ENCODE measurements at places on chromosomes 13 and 19. TPM values are rescaled to one million over a fixed set of nuclear protein-coding genes. Genes with fewer than 3 reads are reported as not detected.

The C2CD4C gene
- polyA plus RNA-seq = 0.05 TPM

DNA sequence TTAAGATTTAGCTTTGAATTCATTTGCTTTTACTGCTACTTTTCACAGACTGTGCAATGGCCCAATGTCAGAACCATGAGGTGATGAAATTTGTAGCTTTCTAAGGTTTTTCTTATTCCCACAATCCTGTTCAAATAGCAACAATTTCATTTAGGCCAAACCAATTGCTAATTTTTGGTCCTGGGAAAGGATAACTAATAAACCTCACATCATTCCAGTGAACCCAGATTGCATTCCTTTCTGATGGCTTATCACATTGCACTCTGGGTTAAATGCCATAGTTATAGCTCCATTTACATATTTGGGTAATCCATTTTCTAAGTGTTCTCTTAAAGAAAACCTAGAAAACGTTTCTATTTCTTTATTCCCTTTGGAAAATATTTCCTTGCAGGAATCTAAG is 22.9 kb upstream of the POMP start:
- peak; percentile 60 for DNase-seq

GRCh38 chr13:48483575-48483974 is 49.3 kb downstream of the RCBTB2 start:
- DNase-seq = no peak

GRCh38 chr13:41459432-41460073 is 2.2 kb downstream of the RGCC start:
- peak; percentile 72 for DNase-seq

The ZNF208 gene
- polyA plus RNA-seq = 0.34 TPM

DNA sequence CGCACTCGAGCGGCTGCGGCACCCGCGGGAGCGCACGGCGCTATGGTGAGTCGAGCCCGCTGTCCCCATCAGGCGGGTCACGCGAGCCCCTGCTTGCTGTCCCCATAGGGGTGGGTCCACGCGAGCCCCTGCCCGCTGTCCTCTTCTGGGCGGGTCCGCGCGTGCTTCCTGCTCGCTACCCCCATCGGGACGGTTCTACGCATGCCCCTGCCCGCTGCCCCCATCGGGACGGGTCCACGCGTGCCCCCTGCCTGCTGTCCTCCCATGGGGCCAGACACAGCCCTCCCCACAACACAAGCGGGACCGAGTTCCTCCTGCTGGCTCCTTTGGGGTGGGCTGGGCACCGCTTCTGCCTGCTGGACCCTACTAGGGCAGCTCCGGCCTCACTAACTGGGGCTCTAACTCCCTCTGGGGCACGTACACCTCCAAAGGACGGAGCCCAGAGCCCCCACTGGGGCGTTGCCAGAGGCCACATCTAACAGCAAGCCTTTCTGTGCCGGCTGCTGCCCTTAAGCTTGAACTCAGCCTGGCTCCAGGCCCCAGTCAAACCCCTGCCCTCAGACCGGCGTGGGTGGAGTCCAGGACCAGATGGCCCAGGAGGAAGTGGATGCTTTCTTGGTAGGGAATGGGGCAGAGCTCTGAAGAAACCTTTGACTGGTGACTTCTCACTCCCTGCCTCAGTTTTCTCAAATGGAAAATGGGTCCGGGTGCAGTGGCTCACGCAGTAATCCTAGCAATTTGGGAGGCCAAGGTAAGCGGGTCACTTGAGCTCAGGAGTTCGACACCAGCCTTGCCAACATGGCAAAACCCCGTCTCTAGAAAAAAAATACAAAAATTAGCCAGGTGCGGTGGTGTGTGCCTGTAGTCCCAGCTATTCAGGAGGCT is 722 bp downstream of the COLGALT1 start:
- DNase-seq = peak; percentile 45

GRCh38 chr13:111017755-111018459 is 97.2 kb upstream of the ARHGEF7 start:
- DNase-seq = no peak

DNA sequence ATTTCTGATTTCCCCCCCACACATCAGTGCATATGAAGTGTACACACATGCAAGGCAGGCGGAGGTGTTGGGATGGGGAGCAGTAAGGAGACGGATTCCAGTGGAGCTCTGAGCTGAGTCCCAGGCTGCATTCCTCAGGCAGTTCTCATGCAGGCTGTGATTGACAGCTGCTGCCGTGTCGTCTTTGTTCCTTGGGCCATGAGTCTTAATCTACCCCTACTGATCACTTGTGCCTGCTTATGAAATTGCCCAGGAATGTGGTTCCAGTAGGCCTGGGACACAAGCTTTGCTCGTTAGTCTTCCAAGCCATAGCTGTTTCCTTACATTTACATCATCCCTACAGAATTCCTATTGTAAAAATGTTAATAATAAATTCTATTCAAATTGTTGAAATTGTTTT is 1241.9 kb downstream of the UQCRFS1 start:
- DNase-seq = no peak

The HMG20B gene
- 27.3 TPM for polyA plus RNA-seq

- DNase-seq = peak; percentile 100
Measured at GRCh38 chr13:110869805-110870706, 44.8 kb downstream of the ANKRD10 start.

GRCh38 chr13:105432438-105432837 is 1103.0 kb downstream of the EFNB2 start:
- no peak for DNase-seq

- DNase-seq = no peak
Measured at GRCh38 chr19:47539747-47540311, 25.0 kb upstream of the NAPA start.

GRCh38 chr13:49733181-49733951 is 42.1 kb upstream of the EBPL start:
- DNase-seq = peak; percentile 40

The ISYNA1 gene
- 8.3 TPM for polyA plus RNA-seq

DNA sequence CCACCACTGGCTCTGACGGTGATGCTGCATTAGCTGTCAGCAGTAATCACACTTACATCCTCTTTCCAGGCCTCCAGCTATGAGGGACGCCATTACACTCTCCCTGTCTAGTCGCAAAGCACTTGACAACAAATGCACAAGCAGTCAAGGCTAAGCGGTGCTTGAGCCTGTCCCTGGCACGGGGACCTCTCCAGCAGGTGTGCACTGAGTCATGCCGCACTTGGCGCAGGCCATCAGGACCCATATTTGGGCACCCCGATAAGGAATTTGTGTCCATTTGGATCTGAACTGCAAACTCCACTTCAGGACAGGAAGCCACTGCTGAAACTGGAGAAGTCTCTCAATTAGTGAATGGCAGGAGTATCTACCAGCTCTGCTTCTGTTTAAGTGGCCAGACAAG is 301.9 kb upstream of the OBI1 start:
- DNase-seq = no peak

GRCh38 chr13:37539170-37539569 is 59.4 kb downstream of the POSTN start:
- peak; percentile 27 for DNase-seq

DNA sequence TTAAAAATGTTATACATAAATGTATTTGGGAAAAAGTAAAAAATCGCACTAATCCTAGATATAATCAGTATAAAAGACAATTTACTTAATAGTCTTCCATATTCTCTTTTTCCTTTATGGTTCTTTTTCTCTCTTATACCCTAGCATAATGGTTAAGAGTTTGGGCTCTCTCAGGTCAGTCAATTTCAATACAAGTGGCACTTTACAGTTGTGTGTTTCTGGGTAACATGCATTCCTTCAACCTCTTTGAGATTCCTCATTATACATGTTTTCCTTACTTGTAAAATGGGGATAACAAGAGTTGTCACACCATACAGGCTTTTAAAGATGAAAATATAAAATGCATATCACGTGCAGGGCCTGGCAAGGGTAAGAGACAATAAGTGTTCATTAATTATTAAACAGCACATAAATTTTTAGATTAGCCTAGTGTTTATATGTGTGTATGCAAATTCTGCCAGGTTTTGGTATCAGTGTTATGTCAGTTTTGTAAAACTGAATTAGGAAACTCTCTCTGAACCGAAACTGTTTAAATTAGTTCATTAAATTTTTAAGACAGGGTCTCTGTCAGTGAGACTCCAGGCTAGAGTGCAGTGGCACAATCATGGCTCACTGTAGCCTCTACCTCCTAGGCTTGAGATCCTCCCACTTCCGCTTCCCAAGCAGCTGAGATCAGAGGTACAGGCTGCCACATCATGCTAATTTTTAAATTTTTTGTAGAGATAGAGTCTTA is 49.8 kb downstream of the ELF1 start:
- no peak for DNase-seq

DNA sequence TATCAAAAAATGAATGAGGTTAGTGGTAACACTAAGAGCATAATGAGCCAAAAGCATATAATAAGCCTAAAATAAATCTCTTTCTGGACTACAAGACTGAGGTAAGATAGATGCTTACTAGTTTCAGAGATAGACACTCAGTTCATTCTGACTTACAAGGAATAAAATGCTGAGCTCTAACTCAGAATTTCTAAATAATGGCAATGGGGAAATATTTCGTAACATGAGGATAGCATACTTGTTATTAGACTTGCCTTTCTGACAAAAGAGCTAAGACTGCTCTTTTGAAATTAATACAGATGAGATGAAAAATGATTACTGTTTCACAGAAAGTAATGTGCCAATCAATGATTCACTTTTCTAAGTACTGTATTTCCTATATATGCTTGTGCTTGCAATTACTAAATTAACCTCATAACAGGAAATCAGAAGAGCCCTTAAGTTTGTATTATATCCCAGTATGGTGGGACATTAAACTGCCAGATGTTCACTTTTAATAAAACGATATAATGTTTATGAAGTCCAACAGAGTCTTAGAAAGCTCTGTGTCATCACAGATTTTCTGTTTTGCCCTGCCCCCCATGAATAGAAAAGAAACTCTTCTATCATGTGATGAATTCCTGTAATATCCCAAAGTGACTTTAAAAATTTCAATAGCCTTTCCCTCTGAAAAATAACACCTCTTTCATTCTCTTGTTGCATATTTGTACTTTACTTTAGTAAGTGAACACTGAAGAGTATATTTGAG is 2771.0 kb upstream of the PCDH20 start:
- DNase-seq = no peak

GRCh38 chr19:5941673-5942072 is 27.6 kb downstream of the CAPS start:
- no peak for DNase-seq

- peak; percentile 28 for DNase-seq
Measured at GRCh38 chr13:77325371-77325980, 1.4 kb downstream of the MYCBP2 start.

DNA sequence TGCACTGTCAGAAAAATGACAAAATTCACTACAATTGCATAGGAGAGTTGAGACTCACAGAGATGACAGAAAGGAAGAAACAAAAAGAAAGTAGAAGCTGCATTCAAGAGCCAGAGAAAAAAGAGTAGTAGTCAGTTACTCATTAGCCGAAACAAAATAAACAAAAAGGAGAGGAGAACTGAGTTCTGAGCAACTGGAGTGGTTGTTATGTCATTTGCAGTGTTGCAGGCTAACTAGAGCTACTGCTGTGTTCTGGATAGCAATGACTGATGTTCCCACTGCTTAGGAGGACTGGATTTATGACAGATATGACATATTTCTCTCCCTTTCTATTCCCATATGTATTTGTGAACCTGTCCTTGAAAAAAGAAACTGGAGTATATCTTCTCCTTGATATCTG is 482.6 kb downstream of the RFC3 start:
- DNase-seq = peak; percentile 34

DNA sequence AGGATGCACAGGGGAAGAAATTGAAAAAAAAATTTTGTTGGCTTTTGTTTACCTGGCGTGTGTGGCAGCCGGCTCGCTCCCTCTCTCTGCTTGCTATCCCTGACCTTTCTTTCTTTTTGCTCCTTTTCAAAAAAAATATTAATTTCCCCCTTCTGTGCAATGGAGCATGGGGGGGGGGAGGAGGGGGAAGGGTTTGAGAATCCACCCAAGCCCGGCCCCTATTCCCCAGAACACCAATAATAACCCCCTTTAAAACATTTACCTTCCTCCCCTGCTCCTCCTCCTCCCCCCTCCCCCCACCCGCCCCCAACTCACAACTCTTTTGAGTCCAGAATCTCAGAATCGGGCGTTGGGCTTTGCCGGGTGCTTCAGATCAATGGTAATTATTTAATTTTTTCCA is 28.4 kb downstream of the NFIX start:
- peak; percentile 57 for DNase-seq

DNA sequence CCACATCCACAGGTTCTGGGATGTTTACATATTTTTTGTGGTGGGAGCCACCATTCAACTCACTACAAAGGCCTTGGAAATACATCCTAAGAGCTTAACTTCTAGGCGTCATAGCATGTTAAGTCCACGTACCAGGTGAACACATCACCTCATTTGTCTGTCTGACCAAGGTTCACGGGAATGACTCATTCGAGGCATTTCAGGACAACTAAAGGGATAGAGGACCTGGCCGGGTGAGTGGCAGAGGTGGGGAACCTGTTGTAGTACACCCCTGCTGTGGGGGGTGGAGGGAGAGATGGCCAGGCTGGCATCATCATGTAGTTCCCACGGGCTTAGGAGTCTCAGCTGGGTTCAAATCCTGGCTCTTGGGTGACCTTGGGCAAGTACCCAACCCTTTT is 51.5 kb downstream of the BICRA start:
- no peak for DNase-seq

The ALG5 gene
- 49.6 TPM for polyA plus RNA-seq

GRCh38 chr19:14135985-14136508 is 342 bp downstream of the ASF1B start:
- DNase-seq = no peak

The PSG1 gene
- polyA plus RNA-seq = 23.3 TPM

DNA sequence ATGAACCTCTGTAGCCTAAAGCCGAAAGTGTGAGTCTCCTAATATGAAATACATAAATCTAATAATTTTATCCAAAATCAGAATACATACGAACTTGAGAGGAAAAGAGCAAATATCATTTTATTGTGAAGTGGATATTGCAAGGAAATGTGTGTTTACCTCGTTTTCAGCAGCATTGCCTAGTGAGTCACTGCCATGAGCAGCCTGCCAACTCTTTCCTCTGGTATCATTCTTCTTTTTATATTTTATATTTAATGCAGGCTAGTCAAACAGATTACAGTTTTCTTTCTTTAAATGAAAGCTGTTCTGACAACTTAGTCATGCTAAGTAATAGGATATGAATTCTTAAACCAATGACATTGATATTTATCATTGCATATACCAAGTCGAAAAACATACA is 44.2 kb downstream of the EDNRB start:
- peak; percentile 45 for DNase-seq

The CLIP3 gene
- 14.7 TPM for polyA plus RNA-seq

DNA sequence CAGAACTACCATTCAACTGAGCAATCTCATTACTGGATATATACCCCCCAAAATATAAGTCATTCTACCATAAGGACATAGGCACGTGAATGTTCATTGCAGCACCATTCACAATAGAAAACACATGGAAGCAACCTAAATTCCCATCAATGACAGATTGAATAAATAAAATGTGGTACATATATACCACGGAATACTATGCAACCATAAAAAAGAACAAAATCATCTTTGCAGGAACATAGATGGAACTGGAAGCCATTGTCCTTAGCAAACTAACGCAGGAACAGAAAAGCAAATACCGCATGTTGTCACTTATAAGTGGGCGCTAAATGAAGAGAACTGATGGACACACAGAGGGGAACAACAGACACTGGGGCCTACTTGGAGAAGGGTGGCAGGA is 14.1 kb downstream of the RNF113B start:
- no peak for DNase-seq

All from fibroblast of lung (primary cell).